NCI-H1092 (cell line): ENCODE measurements at places on chromosomes 12 and 14.
A peak's percentile ranks its signal among the peaks of the same experiment; 100 is the strongest.

DNA sequence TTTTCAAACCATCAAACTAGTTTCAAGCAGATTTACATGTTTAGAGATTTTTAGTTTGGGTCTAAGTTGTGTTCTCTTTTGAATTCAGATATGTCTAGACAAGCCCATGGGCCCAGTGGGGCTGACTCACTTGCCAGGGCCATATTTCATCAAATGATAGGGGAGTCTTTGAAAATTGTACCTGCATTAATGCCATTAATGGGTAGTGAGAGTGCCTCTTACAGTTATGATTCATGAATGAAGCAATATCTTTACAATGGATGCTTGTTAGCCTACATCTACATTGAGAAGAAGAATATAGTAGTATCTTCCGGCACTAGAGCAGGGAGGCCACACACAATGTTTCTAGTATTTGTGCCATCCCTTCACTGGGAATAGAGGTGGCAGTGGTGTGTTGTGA is 174.2 kb upstream of the E2F7 start:
- DNase-seq: no peak

GRCh38 chr14:33404964-33405574 is 466.4 kb downstream of the NPAS3 start:
- no peak for DNase-seq

GRCh38 chr12:76590131-76590530 is 30.6 kb upstream of the OSBPL8 start:
- no peak for DNase-seq

DNA sequence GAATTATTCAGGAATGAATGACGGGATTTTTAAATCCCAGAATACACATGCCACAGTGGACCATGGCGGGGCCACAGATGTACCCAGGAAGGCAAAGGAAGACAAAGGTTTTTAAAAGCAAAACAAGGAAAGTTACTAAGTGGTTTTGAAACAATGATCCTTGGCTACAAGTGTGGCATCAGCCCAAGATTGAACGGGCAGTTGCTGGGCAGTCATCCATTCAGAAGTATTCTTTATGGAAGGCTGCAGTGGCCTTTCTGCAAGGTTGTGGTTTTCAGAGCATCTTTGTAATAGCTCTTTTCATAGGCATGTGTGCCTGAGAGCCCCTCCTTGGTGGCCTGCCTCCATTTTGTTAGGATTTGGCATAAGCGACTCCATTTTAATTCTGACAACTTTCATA is 13.4 kb upstream of the IFI27 start:
- DNase-seq: no peak

- no peak for DNase-seq
Measured at GRCh38 chr12:56718149-56718548, 7.0 kb downstream of the NACA start.

- no peak for DNase-seq
Measured at GRCh38 chr14:58947156-58947555, 241.3 kb upstream of the DAAM1 start.

GRCh38 chr14:87712396-87713090 is 280.4 kb downstream of the GALC start:
- no peak for DNase-seq

DNA sequence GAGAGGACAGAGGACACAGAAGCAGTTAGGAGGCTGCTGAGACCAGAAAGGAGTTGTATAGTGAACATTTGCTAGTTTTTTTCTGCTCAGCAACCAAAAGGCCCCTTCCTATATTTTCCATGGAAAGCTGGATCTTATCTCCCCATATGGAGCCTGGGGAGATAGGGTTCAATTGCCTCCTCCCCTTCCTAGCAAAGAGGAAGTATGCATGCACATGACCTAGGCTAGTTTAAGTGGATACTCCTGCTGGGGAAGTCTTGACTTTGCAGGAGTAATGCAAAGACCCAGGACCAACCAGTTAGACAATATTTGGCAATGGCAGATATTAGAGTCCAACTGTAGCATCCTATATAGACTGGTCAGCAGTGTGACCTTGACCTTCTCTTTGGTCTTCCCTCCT is 15.1 kb downstream of the CHD8 start:
- no peak for DNase-seq

- no peak for DNase-seq
Measured at GRCh38 chr14:93319494-93319893, 13.3 kb downstream of the BTBD7 start.

DNA sequence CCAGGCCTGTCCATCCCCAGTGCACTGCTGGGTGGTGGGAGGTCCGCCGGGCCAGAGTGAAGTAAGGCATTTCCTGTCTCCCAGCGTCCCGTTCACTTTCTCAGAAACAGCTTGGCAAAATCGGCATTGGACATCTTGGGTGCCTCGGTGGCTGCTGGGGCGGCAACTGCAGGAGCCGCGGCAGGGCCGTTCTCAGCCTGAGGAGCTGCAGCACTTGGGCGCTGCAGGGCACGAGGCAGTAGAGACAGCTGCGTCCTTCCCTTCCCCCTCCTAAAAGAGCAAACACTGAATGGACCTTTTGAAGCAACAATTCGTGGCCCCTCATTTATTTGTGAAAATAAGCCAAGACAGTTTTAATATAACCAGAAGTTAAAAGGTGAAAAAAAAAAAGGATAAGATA is 8.3 kb downstream of the FICD start:
- DNase-seq: no peak

DNA sequence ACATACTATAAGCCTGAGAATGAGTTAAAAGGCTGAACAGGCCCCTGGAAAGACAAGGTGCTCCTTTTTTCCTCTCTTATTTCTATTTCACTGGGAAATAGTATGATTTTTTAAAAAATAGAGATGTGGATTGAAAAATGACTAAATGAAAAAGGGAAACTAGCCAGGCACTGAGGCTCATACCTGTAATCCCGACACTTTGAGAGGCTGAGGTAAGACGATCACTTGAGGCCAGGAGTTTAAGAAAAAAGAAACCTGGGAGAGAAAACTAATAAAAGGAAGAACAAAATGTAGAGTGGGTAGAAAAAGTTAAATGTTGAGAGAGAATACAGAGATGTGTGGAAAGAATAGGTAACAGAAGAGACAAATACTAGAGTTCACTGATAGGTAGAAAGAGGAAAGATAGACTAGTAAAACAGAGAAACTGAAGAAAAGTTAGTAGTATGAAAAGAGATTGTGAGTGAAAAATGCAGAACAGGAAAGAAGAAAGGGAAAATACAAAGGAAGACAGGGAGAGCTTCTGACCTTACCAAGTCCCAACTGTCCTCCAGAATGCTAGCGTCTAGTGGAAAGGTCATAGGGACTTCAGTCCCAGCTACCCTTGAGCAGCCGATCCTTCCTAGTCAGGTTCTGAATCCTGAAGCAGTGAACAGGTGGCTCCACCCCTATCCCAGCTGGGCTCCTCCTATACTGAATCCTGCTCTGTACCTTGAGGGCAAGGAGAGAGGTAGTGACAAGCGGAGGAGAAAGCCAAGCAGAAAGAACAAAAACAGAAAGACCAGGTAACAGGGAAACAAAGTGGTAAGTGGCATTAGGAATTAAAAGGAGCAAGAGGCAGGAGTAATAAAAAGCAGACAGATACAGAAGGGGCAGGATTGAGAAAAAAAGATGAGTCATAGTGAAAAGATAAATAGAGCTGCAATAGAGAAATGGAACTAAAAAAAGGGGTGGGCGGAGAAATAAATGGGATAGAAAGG is 7.3 kb downstream of the TMEM116 start:
- DNase-seq: no peak

GRCh38 chr12:75986001-75986746 is 45.4 kb downstream of the PHLDA1 start:
- DNase-seq: no peak

DNA sequence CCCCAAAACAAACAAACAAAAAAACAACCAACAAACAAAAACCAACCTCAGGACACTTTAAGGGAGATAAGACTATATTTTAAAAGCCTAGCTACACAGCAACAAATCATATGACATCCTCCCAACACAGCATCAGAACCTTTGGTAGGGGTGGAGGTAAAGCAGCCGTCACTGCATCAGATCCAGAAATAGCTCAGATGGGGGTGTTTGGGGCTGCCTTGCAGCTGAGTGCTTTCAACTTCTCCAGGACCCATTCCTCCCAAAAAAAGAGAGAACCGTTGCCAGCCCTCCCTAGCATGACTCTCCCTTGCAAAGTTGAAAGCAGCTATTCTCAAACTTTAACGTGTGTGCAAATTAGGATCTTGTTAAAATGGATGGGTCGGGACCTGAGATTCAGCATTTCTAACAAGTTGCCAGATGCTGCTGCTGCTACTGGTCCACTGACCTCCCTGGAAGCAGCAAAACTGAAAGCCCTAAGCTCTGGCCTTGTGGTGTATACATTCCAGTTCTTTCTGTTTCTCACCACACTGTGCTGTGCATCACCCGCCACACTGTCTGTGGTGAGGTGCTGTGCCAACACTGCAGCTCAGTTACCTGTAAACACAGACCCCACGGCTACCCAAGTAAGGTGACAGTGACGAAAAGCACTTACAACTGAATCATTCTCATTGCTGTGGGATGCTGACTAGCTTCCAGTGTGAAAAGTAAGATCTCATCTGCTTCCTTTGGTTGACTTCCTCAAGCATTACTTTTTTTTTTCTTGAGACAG is 54.0 kb downstream of the SLC38A1 start:
- DNase-seq: no peak

- no peak for DNase-seq
Measured at GRCh38 chr12:6171409-6172015, 28.7 kb upstream of the CD9 start.

GRCh38 chr14:106578481-106578880 is 1052.1 kb downstream of the TMEM121 start:
- no peak for DNase-seq

GRCh38 chr14:72701605-72702004 is 192.3 kb downstream of the DPF3 start:
- DNase-seq: no peak

DNA sequence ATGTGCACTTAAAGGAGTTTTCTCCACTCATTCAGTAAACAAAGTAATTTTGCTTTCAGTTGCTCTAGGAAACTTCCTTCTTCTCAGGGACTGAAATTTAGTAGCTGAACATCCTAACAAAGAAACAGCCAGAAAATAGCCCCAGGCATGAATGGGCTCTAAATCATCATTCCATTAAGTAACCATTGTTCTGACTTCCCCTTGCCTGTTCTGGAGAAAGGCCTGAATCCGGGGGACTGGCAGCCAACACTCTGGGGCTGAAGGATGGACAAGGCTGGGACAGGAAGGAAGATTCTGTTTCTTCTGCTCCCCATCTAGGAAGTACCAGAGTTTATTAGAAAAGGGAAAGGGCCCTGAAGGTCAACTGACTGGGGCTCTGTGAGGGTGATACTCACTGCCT is 104.5 kb downstream of the ESRRB start:
- no peak for DNase-seq

DNA sequence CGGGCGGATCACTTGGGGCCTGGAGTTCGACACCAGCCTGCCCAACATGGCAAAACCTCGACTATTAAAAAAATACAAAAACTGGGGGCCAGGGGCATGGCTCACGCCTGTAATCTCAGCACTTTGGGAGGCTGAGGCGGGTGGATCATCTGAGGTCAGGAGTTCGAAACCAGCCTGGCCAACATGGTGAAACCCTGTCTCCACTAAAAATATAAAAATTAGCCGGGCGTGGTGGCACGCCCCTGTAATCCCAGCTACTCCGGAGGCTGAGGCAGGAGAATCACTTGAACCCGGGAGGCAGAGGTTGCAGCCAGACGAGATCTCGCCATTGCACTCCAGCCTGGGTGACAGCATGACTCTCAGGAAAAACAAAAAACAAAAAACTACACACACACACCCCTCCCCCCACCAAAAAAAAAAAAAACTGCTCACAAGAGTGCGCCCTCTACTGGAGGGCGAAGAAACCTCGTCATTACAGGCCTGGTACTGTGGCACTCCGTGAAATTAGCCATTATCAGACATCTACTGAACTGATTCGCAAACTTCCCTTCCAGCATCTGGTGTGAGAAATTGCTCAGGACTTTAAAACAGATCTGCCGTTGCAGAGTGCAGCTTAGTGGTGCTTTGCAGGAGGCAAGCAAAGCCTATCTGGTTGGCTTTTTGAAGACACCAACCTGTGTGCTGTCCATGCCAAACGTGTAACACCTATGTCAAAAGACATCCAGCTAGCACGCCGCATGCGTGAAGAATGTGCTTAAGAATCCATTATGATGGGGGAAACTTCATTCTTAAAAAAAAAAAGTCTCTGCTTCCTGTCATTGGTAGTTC is 7.7 kb downstream of the PPP1R3E start:
- DNase-seq: peak; percentile 32

DNA sequence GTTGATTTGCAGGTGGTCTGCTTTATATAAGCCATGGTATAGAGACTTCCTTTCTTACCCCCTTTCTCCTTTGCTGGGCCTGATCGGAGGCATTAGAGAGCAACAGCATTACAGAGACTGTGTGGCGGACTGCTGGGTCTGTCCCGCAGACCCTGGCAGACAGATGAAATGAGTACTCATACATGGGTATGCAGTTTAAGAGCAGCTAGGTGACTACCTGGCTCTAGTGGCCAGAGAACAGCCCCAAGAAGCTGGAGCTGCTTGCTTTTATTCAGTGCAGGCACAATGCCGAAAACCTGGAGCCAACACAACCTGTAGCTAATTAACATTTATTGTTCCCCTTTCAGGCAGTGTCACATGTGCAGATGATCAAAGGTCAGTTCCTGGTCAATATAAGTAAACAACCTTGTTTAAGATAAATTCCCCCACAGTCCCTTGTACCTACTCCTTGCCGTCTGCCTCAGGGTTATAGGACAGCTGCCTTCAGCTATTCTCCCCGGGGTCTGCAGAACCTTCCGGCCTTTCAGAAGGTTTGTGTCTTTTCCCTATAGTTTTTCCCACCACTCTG is 160.0 kb downstream of the TRHDE start:
- DNase-seq: no peak

GRCh38 chr12:7503686-7504415 is at the start of gene CD163:
CD163 (minus strand) TSS chr12:7503777; CDS start chr12:7503690, 87 bp downstream.
- no peak for DNase-seq

GRCh38 chr12:81208187-81208911 is 130.5 kb downstream of the ACSS3 start:
- DNase-seq: no peak

DNA sequence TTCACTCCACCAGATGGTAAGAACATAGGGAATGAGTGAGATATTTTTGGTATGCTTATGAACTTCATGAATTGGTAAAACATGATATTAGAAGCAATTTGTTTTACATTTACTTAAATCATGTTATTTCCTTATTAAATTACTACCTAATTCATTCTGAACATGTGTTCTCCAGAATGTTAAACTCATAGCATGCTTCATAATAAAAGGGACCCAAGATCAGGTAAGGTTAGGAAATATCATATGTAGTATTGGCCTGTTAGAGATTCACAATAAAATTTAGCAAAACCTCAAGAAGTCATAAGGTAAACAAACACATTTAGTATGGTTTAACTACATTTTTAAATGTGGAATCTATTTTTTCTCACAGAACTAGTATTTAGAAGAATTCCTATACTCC is 28.2 kb downstream of the PTPRQ start:
- no peak for DNase-seq

DNA sequence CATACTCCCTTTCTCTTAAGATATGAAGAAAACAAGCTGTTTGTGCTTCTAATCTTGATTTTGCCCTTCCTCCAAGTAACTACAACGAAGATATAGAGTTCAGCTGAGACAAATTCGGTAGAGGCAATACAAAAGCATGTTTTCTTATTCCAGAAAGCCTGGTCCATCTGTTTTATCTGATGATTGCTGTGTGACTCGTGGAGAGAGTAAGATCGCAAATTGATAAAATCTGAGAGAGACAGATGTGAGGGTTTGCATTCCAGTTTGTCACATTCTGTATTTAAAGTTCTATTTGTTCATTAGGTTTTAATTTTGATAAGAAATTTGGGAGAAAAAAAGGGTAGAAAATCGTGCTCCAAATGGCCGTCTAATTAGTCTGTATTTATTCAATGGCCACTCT is 192.1 kb downstream of the CPNE8 start:
- no peak for DNase-seq
